Muscle of leg (tissue), 16 donors: ENCODE measurements at places on chromosomes 3 and 15. TPM values are rescaled to one million over a fixed set of nuclear protein-coding genes. Genes with fewer than 3 reads are reported as not detected.

The PARP15 gene
- total RNA-seq = 3.2 TPM

The TM4SF1 gene
- total RNA-seq = 43.4 TPM

The VGLL4 gene
- total RNA-seq = 43.1 TPM

The SERINC4 gene
- total RNA-seq = 0.18 TPM

The CHRNA5 gene
- 0.71 TPM for total RNA-seq

The UBA7 gene
- 23.3 TPM for total RNA-seq

The C3orf22 gene
- 0.04 TPM for total RNA-seq

The GHSR gene
- not detected for total RNA-seq

The C3orf70 gene
- total RNA-seq = 4.8 TPM

The SLC12A1 gene
- total RNA-seq = not detected

The TRPM1 gene
- total RNA-seq = not detected

The IDH2 gene
- total RNA-seq = 215 TPM

The DZIP1L gene
- total RNA-seq = 12.8 TPM

The SATB1 gene
- total RNA-seq = 29.0 TPM

The NTRK3 gene
- 3.1 TPM for total RNA-seq

The SIDT1 gene
- 2.5 TPM for total RNA-seq

The CDHR4 gene
- total RNA-seq = not detected

The MASP1 gene
- 8.2 TPM for total RNA-seq

The PLA2G4E gene
- 0.80 TPM for total RNA-seq

The XYLB gene
- total RNA-seq = 3.3 TPM

The MYLK gene
- total RNA-seq = 28.2 TPM

The BAHD1 gene
- total RNA-seq = 12.1 TPM

The LSAMP gene
- total RNA-seq = 9.8 TPM
